ENCODE measurements at places on chromosomes 6 and 20.
A peak's percentile ranks its signal among the peaks of the same experiment; 100 is the strongest.

DNA sequence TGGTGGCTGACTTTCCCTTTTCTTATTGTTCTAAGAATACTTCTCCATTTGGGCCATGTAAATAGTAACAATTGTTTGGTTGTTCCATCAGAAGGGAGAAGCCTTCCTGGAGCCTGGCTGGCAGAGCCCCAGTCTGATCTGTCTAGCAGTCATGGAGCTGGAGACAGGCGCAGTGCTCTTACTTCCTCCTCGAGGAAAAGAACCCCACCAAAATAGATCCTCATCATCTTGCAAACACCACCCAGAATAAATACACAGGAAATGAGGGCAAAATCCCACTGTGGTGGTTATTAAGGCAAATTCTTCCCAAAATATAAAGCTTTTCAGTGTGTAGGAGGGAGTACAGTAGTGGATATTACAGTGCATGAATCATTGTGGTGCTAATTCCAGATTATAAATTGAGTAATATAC is 195.1 kb upstream of the SGK1 start:
- DNase-seq: no peak

- no peak for DNase-seq
Measured at GRCh38 chr20:1735417-1736089, 78.0 kb upstream of the SIRPG start.

- DNase-seq: no peak
Measured at GRCh38 chr20:25025091-25025861, 32.7 kb downstream of the ACSS1 start.

DNA sequence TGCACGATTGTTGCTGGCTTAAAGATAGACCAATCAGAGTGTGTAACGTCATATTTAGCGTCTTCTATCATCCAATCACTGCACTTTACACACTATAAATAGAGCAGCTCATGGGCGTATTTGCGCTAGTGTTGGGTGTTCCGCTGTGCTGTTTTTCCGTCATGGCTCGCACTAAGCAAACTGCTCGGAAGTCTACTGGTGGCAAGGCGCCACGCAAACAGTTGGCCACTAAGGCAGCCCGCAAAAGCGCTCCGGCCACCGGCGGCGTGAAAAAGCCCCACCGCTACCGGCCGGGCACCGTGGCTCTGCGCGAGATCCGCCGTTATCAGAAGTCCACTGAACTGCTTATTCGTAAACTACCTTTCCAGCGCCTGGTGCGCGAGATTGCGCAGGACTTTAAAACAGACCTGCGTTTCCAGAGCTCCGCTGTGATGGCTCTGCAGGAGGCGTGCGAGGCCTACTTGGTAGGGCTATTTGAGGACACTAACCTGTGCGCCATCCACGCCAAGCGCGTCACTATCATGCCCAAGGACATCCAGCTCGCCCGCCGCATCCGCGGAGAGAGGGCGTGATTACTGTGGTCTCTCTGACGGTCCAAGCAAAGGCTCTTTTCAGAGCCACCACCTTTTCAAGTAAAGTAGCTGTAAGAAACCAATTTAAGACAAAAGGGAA is 57.9 kb downstream of the TRIM38 start:
- DNase-seq: peak; percentile 68

DNA sequence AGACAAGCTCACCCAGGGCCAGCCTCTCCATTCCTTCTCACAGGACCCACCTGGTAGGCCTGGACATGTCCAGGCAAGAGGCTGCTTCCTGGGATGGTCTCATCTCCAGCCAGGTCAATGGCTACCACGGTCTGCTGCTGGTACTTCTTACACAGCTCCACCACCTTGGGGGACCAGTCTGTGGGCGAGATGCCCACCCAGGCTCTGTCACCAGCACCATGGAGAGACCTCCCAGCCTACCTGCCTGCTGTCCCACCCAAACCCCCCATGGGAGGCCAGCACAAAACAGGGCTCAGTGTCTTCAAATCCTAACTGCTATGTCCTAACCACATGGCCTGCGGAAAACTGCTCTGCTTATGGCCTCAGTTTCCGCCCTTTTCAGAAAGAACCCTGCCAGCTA is 27.3 kb downstream of the ADA start:
- no peak for DNase-seq

GRCh38 chr20:45373353-45374100 is 4.6 kb downstream of the TP53TG5 start:
- peak; percentile 96 for DNase-seq

DNA sequence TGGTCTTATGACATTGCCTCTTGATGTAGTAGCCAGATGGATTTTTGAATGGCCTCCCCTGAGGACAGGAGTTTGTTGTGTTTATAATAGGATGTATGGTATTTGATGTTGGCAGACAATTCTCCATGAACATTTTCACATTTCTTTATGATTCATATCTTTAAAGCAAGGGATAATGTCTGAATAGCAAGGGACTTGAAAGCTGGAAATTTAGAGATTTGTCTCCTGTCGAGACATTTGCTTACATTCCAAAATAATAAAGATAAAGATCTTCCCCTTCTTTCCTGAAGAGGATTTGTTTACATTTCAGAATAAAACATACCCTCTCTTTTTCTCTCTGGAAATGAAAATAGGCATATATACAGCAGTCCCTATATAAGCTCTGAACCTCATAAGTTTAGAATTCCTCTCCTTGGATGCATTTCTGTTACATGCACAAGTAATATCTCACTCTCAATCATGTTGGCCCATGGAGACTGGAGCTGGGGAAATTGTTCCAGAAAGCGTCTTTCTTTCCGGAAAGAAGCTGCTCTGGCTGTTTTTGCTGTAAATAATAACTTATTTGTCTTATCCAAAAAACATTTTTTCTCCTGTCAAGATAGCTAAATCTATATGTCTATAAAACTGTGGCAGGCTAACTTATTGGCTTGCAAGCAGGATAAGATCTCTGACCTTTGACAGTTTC is 42.5 kb upstream of the ASCC3 start:
- no peak for DNase-seq

DNA sequence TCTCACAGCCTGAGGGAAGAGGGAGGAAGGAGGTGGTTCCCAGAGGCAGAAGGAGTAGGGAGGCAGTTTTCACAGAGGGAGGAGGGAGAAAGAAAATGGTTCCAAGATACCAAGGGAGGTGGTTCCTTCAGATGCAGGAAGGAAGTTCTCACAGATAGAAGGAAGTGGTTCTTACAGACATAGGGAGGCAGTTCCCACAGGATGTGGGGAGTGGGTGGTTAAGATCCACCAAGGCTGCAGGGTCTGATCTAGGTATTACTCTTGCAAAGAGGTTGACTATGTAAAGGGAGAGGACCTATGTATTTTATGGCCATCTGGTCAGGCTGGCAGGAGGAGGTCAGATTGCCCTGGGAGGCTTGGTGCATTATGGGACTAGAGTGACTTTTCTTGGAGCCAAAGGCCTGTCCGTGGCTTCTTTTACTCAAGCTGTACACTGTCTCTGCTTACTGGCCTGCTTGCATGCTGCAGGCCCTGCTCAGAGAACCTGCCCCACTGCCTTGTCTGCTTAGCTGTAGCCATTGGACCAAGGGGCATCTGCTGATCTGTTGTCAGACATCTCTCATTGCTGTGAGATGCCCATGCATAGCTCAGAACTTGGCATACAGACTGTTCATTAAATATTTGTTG is 283.7 kb downstream of the DHX35 start:
- no peak for DNase-seq

- DNase-seq: no peak
Measured at GRCh38 chr6:85585741-85586140, 7.9 kb downstream of the SNX14 start.

DNA sequence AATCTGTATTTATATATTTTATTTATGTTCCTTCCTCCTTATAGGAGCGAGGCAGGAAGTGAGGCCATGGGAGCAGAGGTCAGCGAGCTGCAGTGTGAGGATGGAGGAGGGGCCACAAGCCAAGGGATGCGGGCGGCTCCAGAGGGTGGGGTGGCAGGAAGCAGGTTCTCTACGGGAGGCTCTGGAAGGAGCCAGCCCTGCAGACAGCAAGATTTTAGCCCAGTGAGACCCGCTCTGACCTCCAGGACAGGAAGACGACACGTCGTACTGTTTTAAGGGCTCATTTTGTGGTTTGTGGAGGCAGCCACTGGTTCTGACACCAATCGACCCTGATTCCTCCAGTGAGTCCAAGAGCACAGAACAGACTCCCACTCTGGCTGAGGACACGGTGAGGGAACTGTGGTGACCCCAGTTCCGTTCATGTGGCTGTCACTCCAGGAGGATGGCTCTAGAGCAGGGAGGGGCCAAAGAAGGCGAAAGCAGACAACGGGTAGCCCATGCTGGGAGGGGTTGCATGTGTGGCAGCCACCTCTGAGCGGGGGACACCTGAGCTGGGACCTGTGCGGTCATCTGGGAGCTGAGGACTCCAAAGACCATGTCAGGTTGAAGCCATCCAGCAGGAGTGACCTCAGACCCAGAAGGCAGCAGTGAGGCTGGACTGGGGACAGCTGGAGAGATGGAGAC is 100.1 kb upstream of the BHLHE23 start:
- no peak for DNase-seq

DNA sequence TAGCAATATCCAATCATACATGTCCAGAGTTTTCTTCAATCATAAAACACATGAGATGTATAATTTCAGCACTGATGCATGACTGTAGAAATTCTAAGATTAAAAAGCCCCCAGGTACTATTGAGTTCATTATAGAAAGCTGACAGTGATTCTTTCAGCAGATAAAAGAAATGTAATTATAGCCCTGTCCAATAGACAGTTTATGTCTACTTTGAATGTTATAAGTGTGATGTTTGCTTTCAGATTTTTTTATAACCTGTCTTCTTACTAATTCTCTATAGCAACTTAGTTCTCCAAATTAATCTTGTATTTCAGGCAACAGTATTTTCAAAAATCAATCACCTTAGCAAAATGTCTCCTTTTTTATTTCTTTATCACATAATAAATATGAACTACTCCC is 13.5 kb upstream of the FKBP1C start:
- no peak for DNase-seq

- DNase-seq: no peak
Measured at GRCh38 chr6:106910999-106911949, 63.3 kb downstream of the CD24 start.

- no peak for DNase-seq
Measured at GRCh38 chr6:92243315-92243714, 1176.0 kb downstream of the EPHA7 start.

DNA sequence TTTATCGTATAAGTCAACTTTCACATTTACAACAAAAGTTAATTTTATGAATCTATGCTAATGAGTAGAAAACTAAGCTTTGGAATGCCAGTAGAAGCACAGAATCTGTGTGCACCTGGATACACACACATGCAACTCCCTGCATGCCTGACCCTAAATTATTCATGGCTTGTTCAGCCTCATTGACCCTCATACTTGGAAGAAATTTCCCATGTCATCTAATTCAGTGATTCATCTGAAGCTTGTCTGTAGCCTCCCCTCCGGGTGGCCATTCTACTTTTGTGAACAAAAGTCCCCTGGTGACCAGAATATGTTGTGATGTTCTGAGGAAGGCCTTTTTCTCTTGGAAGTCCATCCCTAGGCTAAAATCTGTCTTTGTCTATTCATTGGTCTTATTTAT is 1078.4 kb downstream of the KIF16B start:
- DNase-seq: no peak

DNA sequence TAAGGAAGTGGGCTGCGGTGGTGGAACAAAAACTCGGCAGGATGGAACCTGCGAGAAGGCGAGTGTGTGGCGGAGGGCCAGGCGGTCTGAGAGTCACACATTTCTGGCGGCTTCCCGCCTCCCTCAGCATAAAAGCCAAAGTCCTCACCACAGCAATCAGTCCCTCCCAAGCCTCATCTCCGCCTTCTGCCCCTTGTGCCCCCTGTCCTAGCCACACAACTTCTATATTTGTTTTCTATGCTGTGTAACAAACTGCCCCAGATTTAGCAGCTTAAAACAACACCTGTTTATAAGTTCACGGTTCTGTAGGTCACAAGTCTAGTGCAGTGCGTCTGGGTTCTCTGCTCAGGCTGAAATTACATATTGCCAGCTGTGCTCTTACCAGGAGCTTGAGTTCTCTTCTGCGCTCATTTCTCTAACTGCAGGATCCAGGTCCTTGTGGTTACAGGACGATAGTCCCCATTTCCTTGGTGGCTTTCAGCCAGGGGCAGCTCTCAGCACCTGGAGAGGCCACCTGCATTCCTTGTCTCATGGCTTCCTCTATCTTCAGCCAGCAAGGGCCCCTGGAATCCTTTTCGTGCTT is 11.7 kb upstream of the SPO11 start:
- no peak for DNase-seq

DNA sequence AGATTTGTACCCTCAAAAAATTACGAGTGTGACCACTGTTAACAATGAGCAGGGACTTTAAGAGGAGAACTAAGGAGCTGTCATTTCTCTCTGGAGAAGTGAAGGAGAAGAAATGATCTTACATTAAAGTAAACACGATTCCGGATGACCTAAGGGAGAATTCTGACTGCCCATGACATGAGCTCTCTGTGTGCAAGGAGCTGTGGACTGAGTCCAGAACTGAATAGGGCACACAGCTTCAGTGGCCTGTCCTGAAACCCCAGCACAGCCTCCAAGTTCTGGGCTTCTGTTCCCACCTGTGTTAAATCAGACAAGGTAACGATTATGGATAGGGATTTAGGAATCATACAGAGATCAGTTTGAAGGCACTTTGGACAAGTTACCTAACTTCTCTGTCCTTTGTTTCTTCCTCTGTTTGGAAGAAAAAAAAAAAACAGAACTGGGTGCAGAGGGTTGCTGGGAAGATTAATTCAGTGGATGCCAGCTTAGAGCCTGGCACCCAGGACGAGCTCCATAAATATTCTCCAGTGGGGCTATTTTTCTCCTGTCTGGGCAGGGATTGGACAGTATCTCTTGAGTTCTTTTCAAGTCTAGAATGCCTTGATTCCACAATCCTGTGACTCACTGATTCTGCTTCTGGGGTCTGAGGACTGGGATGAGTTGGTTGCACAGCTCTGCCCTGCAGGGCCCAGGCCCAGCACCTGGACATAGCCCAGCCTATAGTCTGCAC is 65.7 kb downstream of the MRPL14 start:
- no peak for DNase-seq

- no peak for DNase-seq
Measured at GRCh38 chr6:34099878-34100277, 46.0 kb downstream of the GRM4 start.

Measured in activated T-cell treated with anti-CD3 and anti-CD28 coated beads for 1 hour (primary cell).